ENCODE measurements at places on chromosomes 1 and 21.

GRCh38 chr1:234535218-234535617 is 56.2 kb upstream of the TARBP1 start:
- DNase-seq = no peak

DNA sequence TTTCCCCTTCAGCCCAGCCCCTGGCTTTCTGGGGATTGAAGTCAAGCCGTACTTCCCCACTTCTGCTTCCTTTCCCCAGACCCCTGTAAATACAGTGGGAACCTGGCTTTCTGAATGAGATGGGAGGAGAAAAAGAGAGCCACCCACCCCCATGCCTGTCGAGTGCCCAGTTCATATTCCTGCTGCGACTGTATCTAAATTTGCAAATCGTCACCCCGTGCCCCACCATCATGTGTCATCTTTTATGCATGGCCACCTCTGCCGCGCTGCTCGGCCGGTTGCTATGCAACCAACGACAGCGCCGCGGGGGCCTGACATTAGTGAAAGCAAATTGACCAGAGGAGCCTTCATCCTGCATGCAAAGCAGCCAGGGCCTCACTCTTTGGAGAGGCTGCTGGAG is 143.0 kb downstream of the ELAVL4 start:
- DNase-seq = no peak

GRCh38 chr1:153936011-153936802 is 10.3 kb downstream of the DENND4B start:
- DNase-seq = no peak

- peak; percentile 26 for DNase-seq
Measured at GRCh38 chr1:220013497-220013896, 32.8 kb downstream of the EPRS1 start.

DNA sequence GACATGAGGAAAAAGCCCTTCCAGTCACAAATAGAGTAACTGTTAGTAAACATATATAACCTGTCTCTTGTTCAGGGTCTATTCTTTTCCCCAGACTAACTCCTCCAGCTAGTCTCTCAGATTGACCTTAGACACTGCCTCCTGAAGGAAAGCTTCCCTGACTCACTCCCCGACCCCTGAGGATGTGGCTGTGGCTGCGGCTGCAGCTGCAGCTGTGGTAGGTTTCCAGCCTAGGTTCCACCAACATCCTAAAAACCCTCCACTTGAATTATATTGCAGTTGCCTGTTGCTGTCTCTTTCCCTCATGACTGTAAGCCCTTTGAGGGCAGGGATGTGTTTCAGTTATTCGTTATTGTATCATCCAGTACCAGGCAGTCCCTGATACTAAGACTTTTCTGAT is 132.9 kb upstream of the C1orf21 start:
- no peak for DNase-seq

DNA sequence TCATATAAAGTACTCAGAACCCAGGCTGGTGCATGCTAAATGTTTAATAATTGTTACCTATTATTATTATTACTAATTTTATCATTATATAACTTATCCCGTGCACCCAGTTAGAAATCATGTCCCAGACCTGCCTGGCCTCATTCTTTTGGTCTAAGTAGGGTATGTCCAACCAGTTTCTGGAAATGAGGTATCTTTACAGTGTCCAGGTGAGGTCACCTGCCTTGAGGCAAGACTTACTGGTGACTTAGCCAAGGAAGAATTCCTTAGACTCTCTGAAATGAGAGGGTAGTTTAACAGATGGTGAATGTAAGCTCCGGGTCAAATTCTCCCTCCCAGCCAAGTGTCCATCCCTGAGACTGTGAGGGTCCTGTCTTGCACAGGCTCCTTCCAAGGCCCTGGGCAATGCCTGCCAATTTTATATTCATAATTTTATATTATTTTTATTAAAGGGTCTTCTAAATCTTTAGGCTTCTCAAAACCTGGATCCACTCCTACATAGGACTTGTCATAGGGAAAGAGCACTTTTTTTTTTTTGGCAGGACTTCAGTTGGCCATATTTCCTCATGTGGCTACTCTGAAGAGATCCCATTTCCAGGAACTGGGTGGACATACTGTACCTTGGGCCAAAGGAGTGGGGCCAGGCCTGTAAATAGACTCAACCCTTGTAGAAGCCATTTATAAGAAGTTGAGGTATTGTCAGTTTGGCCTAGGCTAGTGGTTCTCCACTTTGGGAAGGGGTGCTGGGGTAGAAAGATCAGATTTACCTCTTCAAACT is 96.7 kb upstream of the KCNA3 start:
- DNase-seq = no peak

DNA sequence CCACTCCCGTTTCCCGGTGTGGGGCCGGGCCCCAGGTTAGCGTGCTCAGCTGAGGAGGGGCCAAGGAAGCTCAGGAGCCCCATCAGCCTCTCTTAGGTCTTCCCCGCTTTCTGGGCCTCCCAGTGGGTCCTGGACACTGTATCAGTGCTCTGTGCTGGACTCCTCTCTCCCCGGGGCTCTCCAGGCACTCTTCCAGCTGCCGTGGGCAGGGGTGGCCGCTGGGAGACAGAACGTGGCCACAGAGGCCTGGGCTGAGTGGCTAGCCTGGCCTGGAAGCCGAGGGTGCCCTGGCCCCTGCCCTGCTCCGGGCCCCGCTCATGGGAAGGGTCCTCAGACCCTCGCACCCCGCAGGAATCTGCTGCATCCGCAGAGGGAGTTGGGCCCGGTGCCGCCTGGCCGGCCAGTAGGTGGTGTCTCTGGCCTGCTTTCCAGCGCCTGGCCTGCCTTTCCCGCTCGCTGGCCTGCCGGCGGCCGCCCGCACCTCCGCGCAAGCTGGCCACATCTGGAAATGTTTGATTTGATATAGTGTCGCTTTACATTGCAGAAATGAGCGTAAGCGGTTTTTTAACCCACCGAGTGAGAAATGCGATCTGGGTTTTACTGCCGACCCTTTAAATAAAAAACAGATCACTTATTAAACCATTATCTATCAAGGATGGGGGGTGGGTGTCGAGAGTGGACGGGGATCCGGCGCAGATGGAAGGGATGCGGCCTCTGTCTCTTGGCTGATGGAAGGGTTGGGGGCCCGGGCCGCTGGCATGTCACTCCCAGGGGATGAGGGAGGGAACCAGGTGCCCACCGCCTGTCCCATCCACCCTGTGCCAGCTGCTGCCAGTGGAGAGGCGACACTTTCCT is 74.4 kb upstream of the TTC34 start:
- no peak for DNase-seq

DNA sequence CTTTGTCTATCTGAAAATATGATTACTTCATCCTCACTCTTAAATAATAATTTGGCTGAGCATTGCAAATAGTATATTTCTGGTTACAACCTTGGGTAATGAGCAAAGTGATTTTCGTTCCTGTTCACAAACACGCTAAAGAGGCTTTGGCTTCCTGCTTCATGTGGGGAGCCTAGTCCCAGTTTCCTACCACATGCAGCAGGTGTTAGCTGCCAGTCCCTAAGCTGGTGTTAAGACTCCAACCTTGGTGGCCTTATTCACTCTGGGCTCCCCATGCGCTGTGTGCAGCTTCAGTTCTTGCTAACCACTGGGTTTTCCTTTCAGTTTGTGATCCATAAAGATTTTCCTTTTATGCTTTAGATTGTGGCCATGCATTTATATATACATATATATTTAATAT is 56.7 kb upstream of the BARHL2 start:
- no peak for DNase-seq

- no peak for DNase-seq
Measured at GRCh38 chr1:211731456-211732292, 56.3 kb upstream of the NEK2 start.

GRCh38 chr1:205988585-205988995 is 14.6 kb downstream of the RAB7B start:
- no peak for DNase-seq

- DNase-seq = no peak
Measured at GRCh38 chr1:63742526-63742925, 31.3 kb upstream of the ROR1 start.

- DNase-seq = no peak
Measured at GRCh38 chr1:60994369-60994768, 88.0 kb upstream of the NFIA start.

GRCh38 chr21:42130441-42130840 is 59.3 kb downstream of the UMODL1 start:
- no peak for DNase-seq

- DNase-seq = no peak
Measured at GRCh38 chr1:21278208-21278859, 11.9 kb downstream of the ECE1 start.

DNA sequence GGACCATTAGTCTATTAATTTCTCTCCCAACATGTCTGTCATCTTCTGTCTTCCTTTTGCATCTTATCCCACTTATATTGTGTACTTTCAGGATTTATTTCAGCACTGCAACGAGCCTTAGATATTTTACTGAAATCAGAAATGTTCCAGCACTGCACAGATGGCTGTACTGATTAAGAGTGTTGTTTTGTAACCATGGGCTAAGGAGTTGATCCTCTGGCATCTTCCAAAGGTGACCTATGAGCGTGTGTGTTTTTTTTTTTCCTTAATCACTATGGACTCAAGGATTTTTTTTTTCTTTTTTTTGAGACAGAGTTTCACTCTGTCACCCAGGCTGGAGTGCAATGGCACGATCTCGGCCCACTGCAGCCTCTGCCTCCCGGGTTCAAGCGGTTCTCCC is 7.1 kb upstream of the DDX59 start:
- no peak for DNase-seq

- DNase-seq = no peak
Measured at GRCh38 chr21:33684923-33685560, 42.7 kb downstream of the ITSN1 start.

DNA sequence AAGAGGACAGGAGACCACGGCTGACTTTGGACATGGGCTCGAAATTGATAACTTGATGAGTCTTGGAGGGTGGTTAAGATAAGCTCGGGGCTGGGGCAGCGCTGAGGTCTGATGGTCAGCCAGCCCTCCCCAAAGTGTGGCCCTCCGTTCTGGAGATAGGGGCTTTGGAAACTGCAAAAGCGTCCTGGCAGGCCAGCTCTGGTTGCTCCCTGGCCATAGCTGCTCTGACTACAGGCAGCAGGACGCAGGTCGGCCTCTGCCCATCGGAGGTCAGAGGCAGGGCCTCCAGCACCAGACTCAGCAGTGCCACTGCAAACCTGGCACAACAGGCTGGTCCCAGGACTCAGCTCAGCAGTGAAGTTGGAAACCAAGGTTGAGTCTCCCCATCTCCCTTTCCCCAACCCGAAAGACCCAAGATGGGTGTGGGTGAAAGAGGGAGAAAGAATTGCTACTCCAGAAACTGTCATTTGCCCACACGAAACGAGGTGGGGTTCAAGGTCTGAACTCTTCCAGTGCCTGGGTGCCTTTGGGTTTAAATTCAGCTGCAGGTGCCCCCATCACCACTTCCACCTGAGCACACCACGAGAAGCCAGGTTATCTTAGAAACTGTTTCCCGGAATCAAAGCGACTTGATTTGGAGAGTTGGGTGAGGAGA is 4.8 kb downstream of the SIM2 start:
- DNase-seq = no peak

DNA sequence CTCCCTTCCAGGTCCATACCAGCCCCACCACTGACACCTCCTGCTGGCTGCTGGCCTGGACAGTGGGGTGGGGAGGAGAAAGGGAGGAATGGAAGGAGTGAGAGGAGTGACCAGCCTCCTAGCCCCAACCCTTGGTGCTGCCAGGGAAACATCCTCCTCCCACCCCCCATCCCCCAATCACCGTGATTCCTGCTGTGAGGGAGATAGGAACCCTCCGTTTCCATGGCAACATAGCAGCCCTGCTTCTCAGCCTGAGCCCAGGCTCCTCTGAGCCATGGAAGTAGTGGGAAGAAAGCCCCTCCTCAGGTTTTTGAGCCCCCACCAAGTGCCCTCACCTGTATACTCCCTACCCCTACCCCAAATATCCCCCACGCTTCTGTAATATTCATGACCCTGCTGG is 44.4 kb upstream of the SCMH1 start:
- DNase-seq = no peak

- DNase-seq = peak; percentile 4
Measured at GRCh38 chr1:99264201-99265021, at the start of gene PLPPR4. Gene PLPPR4 (plus strand): TSS chr1:99264492. CDS start chr1:99264594, 102 bp downstream.

DNA sequence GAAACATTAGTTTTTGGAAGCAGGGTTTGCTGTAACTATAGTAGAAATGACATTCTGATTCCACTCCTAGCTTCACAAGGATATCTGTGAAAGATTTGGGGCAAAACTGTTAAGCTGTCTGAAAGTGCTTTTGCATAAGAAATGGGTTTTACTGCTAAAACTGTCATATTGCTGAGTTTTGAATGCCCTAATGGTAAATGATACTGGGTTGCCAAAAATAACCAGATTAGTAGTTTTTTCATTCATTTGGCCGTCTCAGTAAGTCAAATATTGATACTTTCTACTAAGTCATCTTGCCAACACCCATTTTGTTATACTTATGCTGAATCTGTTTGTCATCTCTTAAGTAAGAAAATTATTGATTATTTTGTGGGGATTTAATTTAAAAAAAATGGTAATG is 399 bp upstream of the PTPRC start:
- DNase-seq = no peak

GRCh38 chr1:224433041-224433691 is 1.4 kb downstream of the WDR26 start:
- peak; percentile 18 for DNase-seq

DNA sequence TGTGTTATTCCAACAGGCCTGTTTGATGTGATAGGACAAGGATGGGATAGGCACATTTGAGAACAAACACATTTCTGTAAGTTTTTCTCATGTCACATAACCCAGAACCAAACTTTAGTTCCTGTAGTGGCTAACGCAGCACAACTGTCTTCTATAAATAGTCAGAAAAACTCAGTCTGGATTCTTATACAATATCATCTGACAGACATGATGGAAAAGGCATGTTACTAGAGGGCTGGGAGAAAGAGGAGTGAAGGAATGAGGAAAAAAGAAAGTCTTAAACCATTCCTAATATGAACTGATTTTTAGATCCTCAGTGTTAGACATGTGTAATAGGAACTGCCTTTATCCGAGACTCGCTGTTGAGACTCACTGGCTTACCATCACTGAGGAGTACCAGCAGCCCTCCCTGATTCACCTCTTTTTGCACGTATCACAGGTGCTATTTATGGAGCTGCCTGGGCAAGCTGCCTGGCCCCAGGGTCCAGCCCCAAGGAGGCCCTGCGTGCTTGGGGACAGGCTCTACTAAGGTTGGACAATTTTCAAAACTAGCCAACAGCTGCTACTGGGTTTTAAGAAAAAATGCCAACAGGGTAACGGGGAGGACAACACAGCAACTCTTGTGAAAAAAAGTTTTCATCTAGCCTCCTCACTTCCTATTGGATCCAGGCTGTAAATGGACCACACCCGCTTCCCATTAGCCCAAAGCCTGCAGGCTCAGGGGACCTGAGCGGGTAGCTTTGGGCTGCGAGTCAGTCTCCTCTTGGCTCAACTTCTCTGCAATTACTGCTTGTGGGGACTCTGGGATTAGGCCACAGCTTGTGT is 30.7 kb upstream of the SERBP1 start:
- DNase-seq = no peak

DNA sequence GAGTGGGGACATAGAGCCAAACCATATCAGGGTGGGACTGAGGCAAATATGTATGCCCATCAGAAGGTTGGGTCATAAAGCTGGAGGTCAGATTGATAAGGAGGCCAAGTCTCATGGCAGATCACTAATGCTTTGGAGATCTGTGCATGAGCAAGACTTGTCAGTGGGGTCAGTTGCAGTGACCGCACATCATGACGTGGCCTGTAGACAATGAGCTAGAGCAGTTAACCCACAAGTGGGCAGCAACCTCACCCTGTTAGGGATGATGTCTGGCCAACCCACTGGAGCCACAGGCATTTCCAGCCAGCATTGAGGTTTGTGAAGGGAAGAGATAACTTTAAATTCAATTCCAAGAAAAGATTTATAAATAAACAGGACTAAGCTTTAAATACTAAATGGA is 66.7 kb downstream of the XCL1 start:
- no peak for DNase-seq

- no peak for DNase-seq
Measured at GRCh38 chr1:62810420-62811274, 26.7 kb downstream of the ATG4C start.

Data from kidney glomerular epithelial cell (primary cell).